CD4-positive, alpha-beta T cell (primary cell): ENCODE measurements at places on chromosomes 3 and 15.

DNA sequence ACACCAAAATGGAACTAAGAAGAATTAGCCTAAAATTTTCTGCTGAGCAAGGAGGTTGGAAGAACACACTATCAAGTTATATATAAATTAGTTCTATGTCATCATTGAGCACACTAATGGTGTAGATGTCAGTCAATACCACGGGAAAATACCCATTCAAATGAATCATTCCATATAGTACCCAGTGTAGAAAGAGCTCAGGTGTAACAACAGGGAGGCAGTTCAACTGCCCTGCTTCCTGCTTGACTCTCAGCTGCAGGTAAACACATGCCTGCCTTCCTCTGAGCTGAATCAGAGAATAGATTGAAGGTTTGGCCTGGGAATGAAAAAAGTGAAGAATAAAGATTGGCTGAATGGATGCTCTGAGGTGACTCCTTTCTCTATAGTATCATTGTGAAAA, 1088.0 kb downstream of the AGBL1 start:
- no peak for DNase-seq

DNA sequence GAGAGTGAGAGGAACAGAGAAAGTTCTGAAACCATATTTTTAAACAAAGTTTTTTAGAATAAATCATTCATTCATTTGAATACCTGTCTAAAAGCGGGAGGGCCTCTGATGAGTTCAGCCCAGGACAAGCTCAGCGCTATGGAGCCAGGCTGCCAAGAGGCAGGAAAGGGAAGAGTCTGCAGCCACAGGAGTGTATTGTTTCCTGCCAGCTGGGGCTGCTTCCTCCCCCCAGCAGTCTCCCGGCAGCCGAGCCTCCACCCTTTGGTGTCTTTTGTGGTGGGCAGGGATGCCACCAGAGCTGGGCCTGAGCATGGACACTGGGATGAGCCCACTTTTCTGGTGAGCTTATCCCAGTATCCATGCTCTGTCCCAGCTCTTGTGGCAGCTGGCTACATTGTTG, 199.5 kb upstream of the TPRG1 start:
- no peak for DNase-seq

DNA sequence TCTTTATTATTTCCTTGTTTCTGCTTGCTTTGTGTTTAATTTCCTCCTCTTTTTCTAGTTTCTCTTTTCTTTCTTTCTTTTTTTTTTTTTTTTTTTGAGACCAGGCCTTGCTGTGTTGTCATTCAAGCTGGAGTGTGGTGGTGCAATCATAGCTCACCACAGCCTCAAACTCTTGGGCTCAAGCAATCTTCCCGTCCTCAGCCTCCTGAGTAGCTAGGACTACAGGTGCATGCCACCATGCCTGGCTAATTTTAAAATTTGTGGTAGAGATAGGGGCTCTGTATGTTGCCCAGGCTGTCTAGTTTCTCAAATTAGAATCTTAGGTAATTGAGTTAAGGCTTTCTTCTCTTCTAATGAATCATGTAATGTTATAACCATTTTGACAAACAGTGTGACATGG, 22.4 kb downstream of the SLMAP start:
- no peak for DNase-seq

- no peak for DNase-seq
Measured at GRCh38 chr3:20325563-20325962, 139.6 kb upstream of the SGO1 start.

DNA sequence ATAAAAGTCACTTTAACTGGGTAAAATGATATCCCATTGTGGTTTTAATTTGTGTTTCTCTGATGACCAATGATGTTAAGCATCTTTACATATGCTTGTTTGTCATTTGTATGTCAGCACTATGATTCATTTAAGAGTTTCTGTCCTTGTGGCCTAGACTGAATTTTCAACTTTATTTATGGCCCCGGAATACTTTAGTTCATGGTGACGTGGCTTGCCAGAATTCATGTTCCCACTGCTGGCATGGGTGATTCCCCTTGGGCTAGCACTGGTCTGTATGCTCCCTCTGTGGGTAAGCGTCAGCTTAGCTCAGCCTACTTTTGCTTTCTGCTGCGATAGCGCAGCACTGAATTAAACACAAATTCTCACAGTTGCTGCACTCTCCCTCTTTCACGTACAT, 436.3 kb upstream of the SGO1 start:
- DNase-seq, result no peak

- no peak for DNase-seq
Measured at GRCh38 chr3:30970183-30970582, 75.7 kb upstream of the GADL1 start.

GRCh38 chr3:43327582-43327979, 41.2 kb downstream of the SNRK start:
- no peak for DNase-seq

DNA sequence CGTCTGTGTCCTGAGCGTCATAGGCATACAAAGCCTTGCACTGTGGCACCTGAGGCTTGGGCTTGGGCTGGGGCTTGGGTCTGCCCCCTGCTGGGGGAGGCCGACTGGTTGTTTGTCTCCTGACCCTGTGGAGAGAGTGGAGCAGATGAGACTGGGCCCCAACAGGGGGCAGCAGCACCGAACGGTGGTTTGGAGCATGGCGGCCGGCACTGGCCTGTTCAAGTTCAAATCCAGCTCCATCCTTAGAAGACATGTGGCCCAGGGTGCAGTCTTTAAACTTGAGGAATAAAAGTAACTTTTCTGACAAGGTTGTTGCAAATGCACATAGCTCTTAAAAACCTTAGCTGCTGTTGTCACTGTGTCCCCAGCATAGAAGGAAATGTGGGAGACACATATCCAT, 33.3 kb downstream of the CCNB2 start:
- peak; percentile 33 for DNase-seq

- DNase-seq, result peak; percentile 10
Measured at GRCh38 chr3:38165722-38166387, 518 bp downstream of the OXSR1 start.

GRCh38 chr3:118380576-118380975, 654.1 kb downstream of the IGSF11 start:
- DNase-seq, result no peak

DNA sequence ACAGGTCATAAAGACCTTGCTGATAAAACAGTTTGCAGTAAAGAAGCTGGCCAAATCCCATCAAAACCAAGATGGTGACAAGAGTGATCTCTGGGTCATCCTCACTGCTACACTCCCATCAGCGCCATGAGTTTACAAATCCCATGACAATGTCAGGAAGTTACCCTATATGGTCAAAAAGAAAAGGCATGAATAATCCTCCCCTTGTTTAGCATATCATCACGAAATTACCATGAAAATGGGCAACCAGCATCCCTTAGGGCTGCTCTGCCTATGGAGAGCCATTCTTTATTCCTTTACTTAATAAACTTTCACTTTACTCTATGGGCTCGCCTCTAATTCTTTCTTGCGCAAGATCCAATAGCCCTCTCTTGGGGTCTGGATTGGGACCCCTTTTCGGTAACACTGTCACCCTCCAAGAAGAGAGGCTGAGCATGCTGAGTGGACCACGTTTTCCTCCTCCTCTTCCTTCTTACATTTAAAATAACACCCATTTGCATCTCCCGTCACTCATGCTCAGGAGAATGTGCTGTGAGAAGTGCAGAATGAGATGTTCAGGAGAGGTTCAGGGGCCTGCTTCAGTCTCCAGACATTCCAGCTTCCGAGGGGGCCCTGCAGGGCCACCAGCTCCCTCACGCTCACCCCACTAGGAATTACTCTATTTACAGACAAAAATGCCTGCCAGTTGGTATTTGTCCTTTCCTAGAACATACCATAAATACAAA, 47.3 kb downstream of the NSMCE3 start:
- no peak for DNase-seq
